ENCODE measurements at places on chromosomes 5 and 9. TPM values are rescaled to one million over a fixed set of nuclear protein-coding genes. Genes with fewer than 3 reads are reported as not detected.

The SHC3 gene
- not detected for polyA plus RNA-seq

The CEMIP2 gene
- 11.6 TPM for polyA plus RNA-seq

The STK32A gene
- not detected for polyA plus RNA-seq

The KIF12 gene
- not detected for polyA plus RNA-seq

The PLCXD3 gene
- polyA plus RNA-seq = not detected

The RAI14 gene
- not detected for polyA plus RNA-seq

DNA sequence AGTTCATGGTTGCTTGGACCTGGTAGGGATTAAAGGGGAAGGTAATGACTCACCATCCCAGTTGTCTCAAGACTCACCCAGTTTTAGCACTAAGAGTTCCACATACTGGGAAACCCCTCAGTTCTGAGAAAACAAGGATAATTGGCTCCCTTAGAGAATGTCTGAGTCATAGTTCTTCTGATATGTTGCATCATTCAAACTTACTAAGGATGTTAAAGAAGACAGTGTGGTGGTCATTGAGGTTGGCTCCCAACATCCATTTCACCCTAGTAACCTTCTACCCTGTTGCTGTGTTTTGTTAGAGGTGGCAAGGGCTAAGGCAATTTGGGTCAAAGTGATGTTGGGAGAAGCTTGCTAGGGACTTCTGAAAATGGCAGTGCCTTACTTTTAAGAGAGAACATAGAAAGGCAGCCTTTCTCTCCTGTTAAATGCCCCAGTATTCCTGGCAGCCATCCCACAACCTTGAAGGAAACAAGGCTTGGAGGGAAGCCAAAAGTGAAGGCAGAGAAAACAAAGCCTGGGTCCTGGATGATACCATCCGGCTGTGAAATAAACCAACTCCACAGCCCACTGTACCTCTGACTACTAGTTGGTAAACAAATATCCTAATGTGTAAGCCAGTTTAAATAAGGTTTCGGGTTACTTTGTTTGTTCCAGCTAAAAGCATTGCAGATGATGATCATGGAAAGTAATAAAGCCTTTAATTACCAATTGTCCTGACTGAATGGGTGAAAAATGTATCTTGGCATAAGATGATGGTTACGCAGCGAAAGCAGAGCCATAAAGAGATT lies 80.4 kb upstream of the ADAMTSL1 start:
- no peak for DNase-seq

DNA sequence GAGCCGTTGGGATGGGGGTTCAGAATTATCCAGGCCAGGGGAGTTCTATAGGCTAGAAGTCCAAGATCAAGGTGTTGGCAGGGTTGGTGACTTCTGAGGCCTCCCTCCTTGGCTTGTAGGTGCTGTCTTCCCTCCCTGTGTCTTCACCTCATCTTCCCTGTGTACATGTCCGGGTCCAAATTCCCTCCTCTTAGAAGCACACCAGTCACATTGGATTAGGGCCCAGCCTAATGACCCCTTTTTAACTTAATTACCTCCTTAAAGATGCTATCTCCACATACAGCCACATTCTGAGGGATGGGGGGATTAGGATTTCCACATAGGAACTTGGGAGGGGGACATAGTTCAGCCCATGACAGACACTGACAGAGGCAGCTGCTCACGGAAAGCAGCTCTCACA lies 12.1 kb downstream of the LRSAM1 start:
- no peak for DNase-seq

GRCh38 chr5:117183326-117183725 lies 608.7 kb upstream of the SEMA6A start:
- DNase-seq = no peak

DNA sequence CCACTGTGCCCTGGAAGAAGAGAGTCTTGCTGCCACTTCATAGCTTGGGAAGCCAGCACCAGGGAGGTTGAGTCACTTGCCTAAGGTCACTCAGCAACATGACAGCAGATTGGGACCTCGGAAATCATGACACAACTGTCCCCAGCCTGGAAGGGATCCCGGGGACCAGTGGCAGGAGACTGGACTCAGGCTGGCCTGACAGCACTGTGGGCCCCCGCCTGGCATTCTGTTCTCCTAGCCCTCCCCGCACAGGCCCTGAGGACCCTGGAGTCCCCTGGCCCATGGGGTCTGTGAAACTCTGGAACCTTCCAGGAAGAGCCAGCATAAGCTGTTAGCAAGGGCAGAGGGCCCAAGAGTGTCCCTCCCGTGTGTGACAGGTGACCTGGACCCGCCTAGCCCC lies 64.9 kb downstream of the COL5A1 start:
- DNase-seq = no peak

DNA sequence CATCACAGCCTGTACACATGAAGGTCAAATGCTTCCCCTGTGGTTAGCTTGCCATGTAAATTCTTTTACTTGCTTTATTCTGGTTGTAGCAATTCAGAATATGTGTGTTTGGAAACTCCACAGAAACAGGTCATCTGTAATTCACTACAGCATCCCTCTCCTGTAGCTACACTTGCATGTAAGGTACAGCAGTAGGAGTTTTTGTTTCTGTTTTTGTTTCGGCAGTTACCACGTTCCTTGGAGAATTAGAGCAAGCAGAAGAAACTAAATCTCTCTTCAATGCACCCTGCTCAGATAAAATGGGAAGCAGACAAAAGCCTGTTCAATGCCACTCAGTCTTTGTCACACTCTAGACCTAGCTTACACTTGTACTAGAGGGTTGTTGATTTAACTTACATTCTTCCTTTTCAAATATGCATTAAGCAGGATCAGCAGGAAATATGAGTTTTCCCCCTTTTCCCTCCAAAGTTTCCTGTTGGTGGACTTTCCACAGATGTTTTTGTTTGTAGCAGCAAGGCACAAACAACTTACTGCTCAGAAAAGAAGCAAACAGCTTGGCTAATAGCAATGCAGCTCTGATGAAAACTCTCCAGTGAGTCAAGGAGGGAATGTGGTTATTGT lies 80.9 kb downstream of the YIPF5 start:
- DNase-seq = no peak

All from CD14-positive monocyte (primary cell).